Retina (tissue), 1 donor: ENCODE measurements at places on chromosomes 3 and 15.

GRCh38 chr3:170331143-170331542 lies 26.4 kb upstream of the SKIL start:
- DNase-seq: no peak

GRCh38 chr3:8638994-8639658 lies 5.5 kb downstream of the SSUH2 start:
- DNase-seq: no peak

DNA sequence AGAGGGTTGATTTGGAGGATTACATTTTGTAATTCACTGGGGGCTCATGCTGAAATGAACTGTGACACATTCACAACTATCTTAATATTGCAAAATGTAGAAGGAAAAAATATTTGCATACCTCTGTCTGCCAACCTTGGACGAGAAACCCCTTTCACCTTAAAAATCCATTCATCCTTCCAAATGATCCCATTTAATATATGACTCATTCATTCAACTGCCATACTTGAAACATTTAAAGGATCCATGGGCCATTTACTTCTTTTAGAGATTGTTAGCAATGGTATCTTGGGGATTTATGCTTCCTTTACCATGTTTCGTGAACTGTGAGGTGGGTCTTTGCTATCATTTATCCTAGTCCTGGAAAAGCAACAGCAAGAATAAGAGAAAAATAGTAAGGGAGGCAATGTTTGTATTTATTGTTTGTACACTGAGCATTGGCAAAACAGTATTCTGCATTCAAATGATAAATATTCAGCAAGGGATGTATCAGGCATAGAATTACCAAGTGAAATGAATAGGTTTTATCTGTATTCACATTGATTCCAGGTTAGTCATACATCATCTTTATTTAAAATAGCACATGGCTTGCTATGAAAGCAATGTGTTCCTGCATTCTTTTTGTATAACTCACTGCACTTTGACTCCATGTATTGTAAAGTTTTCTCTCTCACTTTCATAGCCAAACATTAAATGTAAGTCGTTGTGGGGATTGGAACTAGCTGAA lies 378.1 kb downstream of the NSUN3 start:
- no peak for DNase-seq

GRCh38 chr15:82840166-82840565 lies 30.7 kb downstream of the WHAMM start:
- no peak for DNase-seq

- DNase-seq: no peak
Measured at GRCh38 chr3:57958642-57959422, 49.4 kb upstream of the FLNB start.

DNA sequence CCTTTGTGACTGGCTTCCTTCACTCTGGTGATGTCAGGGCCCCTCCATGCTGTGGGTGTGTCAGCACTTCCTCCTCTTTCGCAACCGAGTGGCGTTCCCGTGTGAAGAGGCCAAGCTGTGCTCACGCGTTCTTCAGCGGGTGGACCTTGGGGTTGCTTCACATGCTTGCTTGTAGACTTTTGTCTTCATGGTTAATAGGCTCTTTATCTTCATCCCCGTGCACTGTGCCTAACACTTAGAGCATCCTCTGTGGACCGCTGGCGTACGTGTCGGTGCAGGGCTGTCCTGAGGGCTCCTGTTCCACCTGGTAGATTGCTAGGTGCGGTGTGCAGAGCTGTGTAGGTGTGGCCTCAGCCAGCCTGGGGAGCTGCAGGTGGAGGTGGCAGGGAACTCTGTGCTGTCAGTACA lies 182.3 kb downstream of the OR4M2 start:
- DNase-seq: no peak

- peak; percentile 76 for DNase-seq
Measured at GRCh38 chr15:92011611-92012367, 158.3 kb downstream of the SLCO3A1 start.

GRCh38 chr3:126927401-126927750 lies 55.5 kb upstream of the PLXNA1 start:
- no peak for DNase-seq
